ENCODE measurements at places on chromosomes 13 and 19.

- no peak for DNase-seq
Measured at GRCh38 chr13:48858122-48858902, 117.4 kb upstream of the FNDC3A start.

- DNase-seq = no peak
Measured at GRCh38 chr13:39590466-39591036, 12.4 kb downstream of the LHFPL6 start.

DNA sequence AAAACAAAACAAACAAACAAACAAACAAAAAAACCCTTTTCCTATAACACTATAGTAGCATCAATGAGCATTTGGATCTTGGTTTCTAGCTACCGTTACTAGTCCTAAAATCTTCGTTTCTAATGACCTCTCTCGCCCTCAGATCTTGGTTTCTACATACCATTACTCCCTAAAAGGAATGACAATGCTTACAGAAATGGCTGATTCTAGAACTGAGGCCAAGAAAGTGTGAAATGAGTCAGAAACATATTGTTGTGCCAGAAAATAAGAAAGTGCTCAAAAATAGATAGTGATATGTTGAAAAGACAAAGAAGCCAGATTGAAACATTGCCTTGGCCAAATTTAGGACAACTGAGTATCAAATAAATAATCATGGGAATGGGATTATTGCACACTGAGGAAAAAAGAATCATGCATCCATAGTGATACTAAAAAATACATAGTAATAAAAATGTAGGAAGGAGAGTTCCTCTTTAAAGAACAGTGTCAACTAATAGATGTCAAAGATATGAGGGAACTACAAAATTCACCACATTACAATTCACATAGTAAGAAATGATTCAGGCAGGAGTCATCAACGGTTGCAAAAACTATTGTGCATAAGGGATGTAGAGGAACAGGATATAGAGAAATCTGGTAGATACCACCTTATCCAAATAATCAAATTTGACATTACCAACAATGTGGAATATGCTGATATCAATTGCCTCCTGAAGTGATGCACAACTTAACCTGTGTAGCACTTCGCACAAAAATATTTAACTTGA lies 386.6 kb downstream of the DIAPH3 start:
- DNase-seq = no peak

GRCh38 chr19:16077984-16078758 lies 1.9 kb downstream of the TPM4 start:
- no peak for DNase-seq

DNA sequence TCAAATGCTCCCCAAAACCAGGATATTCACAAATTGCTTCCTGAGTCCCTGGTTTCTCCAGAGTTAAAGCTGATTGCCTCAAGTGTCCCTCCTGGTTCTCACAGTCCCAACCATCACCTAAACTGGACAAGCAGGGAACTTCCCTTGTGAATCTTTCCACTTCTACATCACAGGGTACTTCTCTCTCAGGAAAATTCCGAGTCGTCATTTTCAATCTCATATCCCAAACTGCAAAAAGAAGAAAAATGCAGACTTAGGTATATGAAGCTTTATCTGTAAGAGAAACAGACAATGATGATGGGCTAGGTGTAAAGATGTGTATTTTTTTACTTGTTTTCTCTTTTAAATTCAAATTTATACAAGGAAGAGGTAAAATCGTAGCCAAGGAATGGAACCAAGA lies 21.3 kb downstream of the ZNF329 start:
- DNase-seq = no peak

DNA sequence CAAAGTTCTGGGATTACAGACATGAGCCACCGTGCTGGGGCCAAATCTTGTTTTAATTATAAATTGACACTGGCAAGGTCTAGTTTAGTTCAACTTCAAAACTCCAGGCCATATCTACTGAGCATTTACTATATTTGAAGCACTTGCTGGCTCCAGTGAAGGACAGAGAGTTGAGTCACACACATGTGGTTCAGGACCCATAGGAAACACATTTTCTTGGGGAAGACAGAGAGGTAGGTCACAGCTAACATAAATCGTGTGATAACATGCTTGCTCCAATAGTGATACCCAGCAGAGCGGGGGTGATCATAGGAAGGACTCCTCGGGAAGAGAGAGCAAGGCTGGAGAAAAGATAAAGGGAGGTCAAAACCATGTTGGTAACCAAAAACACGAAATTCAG lies 170.6 kb upstream of the TSC22D1 start:
- DNase-seq = no peak

DNA sequence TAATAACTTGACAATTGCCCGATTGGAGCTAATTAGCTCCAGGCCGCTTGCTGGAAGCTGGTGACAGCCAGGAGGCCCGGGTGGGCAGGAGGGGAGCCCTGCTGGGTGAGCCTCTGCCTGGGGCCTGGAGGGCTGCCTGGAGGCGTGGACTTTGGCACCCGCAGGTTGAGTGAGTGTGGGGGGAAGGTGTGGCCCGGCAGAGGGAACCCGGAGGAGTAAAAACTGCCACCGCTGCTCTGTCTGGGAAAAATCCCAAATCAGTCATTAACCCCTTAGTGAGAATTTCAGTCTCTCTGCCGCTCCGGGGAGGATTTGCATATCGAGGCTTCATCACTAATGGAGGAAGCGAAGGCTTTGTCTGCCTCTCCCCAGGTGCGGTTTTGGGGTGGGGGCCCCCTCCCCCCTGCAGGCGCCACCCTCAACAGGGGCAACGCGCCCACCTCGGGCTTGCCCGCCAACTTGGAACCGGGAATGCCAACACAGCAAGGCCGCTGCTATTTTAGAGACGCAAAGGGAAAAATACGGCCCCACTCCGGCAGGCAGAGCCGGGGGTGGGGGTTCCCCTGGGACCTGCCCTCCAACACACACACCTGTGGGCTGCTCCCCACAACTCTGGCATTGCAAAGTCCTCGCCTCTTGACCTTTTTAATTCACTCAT lies 6.2 kb downstream of the EFNA2 start:
- no peak for DNase-seq

GRCh38 chr13:35979361-35979951 lies 151.7 kb downstream of the DCLK1 start:
- DNase-seq = no peak

DNA sequence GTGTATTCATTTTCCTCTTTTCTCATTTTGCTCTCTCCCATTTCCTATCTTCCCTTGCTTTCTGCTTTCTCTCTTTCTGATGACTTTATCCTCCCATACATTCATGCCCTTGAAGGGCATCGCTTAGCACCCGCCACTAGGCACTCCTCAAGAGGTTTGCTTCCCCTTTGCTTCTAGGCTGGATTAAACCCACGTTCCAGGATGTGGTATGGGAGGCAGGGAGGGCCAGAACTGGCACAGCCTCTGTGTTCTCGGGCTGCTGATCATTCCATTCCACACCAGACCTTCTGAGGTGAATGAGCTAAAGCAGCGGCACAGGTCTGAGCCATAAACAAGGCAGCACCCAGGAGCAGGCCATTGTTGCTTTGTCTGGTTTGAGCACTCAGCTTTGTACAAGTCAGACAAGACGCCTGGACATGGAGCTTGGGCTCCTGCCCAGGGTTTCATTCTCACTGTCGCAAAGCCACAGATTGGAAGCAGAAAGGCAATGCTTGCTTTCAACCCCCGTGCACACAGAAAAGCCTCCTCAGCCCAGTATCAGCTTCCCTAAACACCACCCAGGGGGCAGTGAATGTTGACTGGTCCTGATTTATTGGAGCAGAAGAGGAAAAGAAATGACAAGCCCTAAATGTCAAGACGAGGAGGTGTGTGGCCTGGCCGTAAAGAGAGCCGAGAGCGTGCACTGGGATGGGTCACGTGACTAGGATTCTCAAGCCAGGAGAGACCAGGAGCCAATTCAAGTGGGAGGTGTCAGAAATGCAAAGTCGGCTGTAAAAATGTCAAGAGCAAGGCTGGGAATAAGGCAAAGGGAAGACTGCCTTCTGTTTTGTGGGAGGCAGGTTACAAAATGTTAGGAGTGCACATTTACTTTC lies 218.0 kb upstream of the SERP2 start:
- no peak for DNase-seq

All from stimulated activated CD8-positive, alpha-beta memory T cell treated with anti-CD3 and anti-CD28 coated beads, Interleukin-15, amount 100 ng/mL, for 4 hours (primary cell).